ENCODE measurements at places on chromosomes 1 and 21.
A peak's percentile ranks its signal among the peaks of the same experiment; 100 is the strongest.

- peak; percentile 33 for DNase-seq
Measured at GRCh38 chr1:20367116-20367585, 76.5 kb downstream of the VWA5B1 start.

DNA sequence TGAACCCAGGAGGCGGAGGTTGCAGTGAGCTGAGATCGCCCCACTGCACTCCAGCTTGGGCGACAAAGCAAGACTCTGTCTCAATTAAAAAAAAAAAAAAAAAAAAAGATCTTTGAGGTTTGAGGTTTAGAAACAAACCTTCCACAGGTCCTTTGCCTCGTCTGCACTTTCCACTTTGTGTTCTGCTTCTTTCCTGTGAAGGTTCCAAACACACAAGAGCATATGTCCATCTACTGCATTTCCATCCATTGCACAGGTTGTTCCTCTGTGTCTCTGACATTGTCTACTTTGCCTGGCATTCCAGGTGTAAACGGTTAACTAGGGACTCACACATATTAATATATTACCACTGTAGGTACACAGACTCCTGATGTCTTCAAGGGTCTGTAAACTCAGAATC is 40.1 kb downstream of the DSTYK start:
- peak; percentile 13 for DNase-seq

DNA sequence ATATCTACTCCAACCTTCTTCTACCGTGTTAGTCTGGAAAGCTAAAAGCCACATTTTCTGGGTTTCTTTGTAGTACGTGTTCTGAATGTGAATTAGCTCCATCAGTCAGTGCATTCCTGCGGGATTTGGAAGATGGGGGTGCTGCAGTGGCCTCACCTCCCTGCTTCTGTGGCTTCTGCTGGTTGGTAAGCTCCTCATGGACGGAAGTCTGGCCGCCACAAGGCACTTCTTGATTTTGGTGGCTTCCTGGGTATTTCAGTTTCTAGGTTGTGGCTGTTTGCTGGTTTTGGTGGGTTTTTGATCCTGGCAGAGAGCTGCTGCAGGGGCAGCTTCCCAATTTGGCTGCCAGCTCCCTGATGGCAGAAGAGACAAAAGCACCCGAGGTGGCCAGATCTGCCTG is 20.9 kb upstream of the TACSTD2 start:
- DNase-seq: no peak

- DNase-seq: no peak
Measured at GRCh38 chr1:57866998-57867397, 443.1 kb upstream of the DAB1 start.

GRCh38 chr21:41655259-41655658 is 111.6 kb downstream of the RIPK4 start:
- no peak for DNase-seq

DNA sequence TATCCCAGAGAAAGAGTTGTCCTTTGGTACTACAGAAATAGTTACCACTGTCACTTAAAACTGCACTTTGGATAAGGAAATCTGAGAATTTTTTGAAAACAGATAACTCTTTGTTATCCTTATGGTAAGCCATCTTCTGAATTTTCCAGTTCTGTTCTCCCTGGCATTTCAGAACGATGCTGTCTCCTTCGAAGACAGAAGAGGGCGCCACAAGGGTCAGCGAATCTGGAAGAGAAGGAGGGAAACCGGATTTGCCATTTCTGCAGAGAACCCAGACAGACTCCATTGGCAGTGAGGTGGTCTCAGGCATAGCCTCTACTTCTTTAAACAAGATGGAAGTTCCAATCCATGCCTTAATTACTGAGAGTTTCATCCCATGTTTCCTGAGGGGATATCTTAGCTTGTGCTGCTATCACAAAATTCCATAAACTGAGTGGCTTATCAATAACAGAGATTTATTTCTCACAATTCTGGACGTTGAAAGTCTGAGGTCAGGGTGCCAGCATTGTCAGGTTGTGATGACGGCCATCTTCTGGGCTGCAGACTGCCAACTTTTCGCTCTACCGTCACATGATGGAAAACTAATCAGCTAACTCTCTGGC is 6.4 kb downstream of the FCRL2 start:
- no peak for DNase-seq

DNA sequence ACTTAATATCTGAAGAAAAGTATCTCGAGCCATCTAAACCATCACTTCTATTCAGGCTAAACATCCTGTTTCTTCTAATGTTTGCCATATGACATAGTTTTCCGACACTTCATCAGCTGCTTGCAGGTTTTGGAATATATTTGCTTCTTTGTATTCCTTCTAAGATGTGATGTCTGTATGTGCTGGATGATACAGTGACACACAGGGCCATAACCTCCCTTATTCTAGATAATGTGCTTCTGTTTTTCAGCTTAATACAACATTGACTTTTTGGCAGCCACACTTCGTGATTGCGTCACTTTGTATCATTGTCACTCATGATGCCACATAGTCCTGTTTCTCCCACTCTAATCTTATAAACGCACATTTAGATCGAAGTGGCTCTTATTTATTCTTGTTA is 156.3 kb downstream of the CRB1 start:
- DNase-seq: no peak

DNA sequence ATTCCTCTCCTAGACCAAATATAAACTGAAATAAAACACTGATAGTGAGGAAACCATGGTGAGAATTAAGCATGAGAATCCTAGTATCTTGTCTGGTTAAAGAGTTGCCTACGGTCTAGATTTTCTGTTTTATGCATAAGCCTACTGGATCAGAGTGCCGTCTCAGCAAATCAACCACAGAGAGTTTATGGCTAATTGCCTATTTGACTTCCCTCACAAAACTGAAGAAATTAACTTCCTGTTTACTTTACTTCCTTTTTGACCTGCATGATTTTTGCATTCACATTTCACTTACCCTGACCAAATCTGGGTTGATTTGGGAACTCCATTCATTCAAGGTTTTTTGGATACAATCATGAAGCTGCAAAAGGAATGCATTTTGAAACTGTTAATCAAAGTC is 5.0 kb downstream of the GCLM start:
- no peak for DNase-seq
